ENCODE measurements at places on chromosomes 13 and 19.

GRCh38 chr19:46533621-46534081 lies 38.0 kb upstream of the PNMA8B start:
- no peak for DNase-seq

- no peak for DNase-seq
Observed at GRCh38 chr13:32941368-32941767, 74.9 kb upstream of the KL start.

- no peak for DNase-seq
Observed at GRCh38 chr13:29969286-29969685, 118.9 kb upstream of the UBL3 start.

DNA sequence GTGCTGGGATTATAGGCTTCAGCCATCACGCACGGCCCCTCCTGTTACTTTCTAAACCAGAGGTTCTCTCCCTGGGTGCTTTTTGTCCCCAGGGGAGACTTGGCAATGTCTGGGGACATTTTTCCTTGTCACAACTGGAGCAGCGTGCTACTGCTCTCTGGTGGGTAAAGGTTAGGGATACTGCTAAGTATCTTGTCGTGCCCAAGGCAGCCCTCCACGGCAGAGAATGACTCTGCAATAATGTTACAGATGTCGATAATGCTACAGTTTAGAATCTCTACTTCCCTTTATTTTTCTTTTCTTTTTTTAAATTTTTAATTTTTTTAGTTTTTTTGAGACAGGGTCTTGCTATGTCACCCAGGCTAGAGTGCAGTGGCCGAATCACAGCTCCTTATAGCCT lies 38.0 kb downstream of the ADGRE1 start:
- no peak for DNase-seq

GRCh38 chr13:51291341-51291740 lies 48.1 kb upstream of the SERPINE3 start:
- DNase-seq = no peak

DNA sequence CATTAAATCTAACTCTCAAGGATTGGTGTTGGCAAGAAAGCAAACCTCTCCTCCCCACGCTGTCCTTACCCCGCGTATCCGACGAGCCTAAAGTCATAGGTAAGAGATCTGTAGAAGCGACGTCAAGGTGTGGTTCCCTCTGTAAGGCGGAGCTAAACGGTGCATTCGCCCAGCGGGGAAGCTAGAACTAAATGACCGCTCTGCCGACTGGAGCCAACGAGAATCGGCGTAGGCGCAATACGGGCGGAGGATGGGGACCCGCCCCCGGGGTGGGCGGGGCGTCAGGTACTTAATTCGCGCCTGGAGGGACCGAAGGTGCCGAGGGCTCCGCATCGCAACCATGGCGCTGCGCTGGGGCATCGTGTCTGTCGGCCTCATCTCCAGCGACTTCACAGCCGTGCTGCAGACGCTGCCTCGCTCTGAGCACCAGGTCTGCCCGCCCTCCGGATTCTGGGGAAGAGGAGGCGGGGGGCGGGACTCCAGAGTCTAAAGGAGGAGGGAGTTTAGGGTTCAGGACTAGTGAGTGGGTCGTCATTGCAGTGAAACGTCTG lies at the start of gene DHDH:
Gene DHDH (plus strand): TSS at position 318 of the 551 bp plus-strand sequence. CDS start 23 bp downstream, at position 341.
- DNase-seq = peak; percentile 84
